Motor neuron (in vitro differentiated cells): ENCODE measurements at places on chromosomes 2 and 18.

DNA sequence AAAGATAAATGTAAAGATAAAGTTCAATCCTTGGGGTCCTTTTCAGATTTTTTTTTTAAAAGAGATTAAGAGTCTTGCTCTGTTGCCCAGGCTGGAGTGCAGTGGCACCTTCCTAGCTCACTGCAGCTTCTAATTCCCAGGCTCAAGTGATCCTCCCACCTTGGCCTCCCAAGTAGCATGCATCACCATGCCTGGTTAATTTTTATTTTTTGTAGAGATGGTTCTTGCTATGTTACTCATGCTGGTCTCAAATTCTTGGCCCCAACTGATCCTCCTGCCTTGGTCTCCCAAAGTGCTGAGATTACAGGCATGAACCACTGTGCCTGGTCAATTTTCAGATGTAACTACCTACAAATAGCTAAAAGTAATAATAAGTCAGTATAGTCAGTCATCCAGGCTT lies 21.1 kb downstream of the NFE2L2 start:
- ATAC-seq = no peak

GRCh38 chr18:24104486-24104885 lies 34.4 kb upstream of the CABYR start:
- no peak for ATAC-seq

DNA sequence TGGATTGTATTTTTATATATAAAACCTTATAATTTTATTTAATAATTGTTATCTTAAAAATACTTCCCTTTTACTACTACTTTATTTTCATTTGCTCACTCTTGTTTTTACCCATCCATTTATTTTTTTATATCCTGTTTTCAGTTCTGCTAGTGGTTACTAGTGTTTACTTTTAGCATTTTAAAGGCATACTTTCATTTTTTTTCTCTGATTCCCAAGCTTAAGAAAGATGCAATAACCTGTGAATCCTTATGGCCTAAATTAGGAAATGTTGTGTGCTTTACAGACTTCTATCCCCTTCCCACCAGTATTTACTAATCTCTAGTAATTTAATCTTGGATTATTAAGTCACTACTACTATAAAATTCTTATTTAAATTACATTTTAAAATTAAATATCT lies 140.0 kb downstream of the SMAD7 start:
- ATAC-seq = no peak

GRCh38 chr2:98608962-98609604 lies 694 bp downstream of the UNC50 start:
- peak; percentile 25 for ATAC-seq

DNA sequence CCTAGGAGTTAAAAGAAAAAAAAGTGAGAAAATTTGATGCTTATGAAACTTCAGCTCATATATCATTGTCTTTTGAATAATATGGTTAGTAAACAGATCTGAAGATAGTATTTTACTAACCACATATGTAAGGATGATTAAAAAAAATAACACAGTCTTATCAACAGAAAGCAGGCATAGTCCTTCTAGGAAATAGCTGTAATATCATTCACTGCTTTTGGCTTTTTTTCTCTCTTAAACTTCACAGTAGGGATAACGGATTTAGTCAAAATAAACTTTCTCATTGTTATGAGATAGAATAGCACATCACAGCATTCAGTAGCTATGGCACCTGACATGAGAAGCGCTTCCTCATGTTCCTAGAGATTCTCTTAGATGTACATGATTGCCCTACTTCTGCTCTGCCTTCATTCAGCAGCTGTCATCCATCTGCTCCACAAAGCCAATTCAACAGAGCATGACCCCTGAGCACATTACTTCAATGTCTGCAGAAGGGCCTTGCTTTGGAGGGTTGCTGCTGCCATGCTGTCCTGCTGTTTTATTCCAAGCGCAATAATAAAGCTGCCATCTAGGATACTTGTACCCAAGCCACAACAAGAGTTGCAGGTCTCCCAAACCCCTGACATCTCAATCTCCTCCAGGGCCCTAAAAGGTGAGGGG lies 67.0 kb downstream of the TTC21B start:
- ATAC-seq = no peak
